Naive B cell (primary cell): ENCODE measurements at places on chromosomes 6 and 20.
A peak's percentile ranks its signal among the peaks of the same experiment; 100 is the strongest.

GRCh38 chr20:20216941-20217340 lies 151.0 kb upstream of the INSM1 start:
- DNase-seq = no peak

DNA sequence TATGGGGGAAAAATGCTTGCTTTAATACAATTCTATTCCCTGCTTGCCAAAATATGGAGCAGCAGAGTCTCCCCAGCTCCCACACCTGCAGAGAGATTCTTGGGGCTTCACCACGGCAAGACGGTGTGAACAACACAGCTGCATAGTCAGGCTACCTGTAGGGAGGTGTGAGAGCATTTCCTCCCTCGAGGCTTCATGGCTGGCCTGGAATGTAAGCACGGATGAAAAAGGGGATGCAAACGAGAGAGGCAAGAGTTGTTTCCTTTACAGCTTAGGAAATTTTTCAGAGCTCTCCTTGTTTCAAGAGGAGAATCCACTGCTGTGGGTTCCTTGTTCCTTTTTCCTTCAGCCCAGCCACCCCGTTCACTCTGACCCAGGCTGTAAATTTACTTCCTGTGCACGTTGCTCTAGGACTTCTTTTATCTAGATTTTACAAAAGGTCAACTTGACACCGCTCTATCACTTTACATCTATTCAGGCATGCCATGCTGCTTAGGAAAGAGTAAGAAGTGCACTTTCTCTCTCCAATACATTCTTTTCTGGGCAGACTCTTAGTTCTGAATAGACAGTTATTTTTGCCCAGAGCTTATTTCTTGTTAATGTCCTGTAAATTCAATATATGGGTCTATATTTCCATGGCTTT lies 197.1 kb downstream of the KHDC1L start:
- DNase-seq = no peak

- DNase-seq = peak; percentile 27
Measured at GRCh38 chr20:14337400-14338171, at the start of gene FLRT3. Gene FLRT3, minus strand, starts transcription at chr20:14337612. Its CDS starts 10,106 bp downstream, at chr20:14327506.

- DNase-seq = no peak
Measured at GRCh38 chr6:93088621-93089501, 330.5 kb downstream of the EPHA7 start.

DNA sequence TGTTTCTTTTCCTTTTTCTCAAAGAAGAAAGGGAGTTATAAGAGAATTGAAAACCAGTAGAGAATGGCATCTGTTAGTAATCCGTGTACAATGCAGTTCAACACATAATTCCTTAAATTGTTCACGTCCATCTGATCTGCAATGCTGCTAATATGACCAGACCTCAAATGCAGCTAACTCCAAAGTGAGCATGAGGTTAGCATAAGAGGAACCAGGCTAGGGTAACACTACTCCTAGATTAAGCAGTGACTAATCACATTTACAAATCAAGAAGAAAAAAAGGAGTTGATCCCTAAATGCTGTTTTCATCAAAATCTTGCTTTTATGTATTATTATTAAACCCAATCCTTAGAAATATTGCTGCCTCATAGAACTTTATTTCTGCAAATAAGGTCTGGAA lies 432.7 kb upstream of the ARID1B start:
- DNase-seq = no peak

DNA sequence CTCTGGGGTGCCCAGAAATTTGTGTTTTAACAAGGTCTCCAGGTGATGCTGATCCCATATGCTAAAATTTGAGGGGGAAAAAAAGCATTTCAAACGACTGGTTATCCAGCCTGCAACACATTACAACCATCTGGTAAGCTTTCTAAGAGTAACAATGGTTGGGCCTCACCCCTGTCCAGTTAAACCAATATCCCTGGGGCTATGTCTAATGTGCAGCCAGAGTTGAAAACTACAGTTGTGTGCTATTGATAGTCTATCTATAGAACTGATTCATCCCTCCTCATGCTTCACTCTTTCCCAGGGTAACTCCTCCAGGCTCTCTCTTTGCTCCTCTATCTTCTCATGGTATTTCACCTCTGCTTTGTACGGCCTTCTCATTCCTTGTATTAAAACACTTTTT lies 458.3 kb downstream of the MMUT start:
- no peak for DNase-seq

GRCh38 chr6:119814609-119815400 lies 465.2 kb upstream of the MAN1A1 start:
- no peak for DNase-seq

GRCh38 chr6:12546410-12547002 lies 170.1 kb upstream of the PHACTR1 start:
- no peak for DNase-seq

GRCh38 chr6:133240511-133241085 lies 559 bp upstream of the EYA4 start:
- no peak for DNase-seq

DNA sequence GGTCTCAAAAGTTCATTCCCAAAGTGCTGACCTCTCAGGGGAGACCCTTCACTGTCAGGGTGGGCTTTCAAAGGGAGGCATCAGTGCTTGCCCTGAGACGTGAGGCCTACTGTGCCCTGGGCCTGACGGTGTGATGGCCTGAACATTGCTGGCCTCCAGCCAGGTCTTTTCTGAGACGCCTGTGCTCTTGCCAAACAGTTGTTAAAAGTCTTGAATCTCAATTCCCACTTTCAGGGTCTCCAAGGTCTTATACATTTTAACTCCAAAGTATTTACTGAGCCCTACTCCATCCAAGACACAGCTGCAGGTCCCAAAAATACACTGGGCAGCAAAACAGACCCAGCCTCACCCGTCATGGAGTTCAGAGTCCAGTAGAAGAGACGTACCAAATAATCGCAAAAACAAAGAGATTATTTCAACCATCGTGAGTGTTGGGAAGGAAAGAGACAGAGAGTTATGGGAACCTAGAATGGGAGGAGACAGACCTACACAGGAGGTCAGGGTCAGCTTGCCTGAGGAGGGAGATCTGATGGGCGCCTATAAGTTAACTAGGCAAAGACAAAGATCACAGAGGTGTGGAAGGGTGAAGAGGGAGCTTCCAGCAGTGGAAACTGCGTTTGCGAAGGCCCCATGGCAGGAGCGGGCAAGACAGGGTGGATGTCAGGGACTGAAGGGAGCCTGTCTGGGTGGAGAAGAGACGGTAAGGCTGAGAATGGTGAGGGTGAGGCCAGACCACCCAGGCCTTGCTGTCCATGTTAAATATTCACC lies 446.3 kb downstream of the PREX1 start:
- no peak for DNase-seq
